Stimulated activated CD8-positive, alpha-beta memory T cell treated with anti-CD3 and anti-CD28 coated beads, Interleukin-4, amount 100 ng/mL, for 4 hours (primary cell): ENCODE measurements at places on chromosomes 12 and 14.

DNA sequence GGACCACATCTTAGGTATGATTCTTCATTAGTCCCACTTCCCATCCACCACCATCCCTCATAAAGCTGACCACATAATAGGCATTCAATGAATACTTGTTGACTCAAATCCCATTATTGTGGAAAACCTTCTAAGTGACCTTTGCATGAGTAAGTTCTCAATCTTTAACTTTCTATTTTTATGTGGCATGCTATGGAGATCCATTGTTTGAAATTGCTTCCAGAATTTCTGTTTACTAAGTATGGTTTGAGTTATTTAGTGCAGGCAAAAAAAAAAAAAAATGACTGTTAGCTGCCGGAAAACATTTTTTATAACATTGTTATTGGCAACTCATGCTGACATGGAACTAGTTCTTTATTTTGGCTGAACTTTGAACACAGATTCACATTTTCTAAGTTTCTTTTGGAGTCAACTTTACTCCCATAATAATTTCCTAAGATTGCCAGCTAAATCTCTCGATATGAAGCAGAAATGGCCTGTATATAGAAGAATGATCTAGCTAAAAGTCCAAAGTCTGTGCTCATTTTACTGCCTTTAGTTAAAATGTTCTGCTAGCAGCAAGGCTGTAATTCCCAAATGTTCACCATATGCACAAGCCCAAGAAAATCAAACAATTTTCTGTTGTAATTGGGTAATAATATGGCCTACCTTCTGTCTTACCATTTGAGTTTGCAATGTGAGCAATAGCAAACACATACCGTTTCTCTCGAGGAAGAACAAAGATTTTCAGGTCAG is 77.9 kb downstream of the PTGER2 start:
- no peak for DNase-seq

- no peak for DNase-seq
Observed at GRCh38 chr12:92063641-92064040, 82.0 kb downstream of the BTG1 start.

DNA sequence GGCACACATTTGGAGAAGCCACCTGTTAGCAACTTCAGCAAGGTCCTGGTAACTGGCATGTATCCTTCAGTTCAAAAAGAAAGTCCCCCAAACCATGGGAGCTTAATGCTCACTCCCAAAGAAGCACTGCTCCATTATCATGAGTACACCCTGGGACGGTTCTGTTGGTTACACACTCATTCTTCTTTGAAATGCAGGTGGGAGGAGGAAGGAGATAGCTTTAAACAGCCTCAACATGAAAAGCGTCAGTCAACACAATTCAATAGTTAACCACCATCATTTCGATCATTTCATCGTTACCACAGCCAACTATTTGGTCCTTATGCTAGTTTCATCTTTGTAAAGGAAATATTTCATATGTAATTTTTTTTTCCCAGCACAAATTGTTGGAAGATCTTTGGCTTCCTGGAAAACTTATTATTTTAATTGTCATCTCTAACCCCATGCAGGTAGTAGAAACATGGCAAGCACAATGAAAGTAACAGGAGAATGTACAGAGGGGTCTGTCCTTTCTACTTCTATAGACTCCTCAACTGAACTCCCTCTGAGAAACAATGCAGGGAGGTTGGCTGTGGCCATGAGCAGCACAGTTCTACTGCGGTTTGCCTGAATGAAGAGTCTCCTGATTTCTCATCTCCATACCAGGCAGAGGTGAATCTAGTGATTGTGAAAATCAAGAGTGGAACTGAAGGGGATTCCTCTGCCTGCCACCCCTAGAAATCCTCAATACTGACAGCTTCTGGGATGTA is 196.4 kb upstream of the FOXN3 start:
- no peak for DNase-seq

DNA sequence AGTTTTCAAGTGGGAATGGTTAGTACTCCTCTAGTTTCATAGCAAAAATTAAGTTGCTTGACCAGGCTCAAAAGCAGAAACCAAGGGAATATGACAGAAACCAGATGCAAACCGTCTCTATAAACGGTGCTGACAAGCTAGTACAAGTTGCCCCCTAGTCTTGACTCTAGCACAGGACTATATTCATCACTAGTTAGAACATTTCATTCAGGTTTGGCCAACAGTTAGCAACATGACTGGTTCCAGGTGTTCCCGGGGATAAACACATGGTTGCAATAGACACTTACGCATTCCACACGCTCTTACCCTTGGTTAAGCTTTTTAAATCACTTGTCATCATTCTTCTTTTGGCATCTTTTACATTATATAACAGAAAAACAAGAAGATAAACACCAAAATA is 103.6 kb downstream of the SCFD1 start:
- no peak for DNase-seq

GRCh38 chr12:5308216-5308615 is 123.7 kb upstream of the NTF3 start:
- DNase-seq, result no peak

GRCh38 chr14:55451950-55452349 is 11.5 kb upstream of the TBPL2 start:
- no peak for DNase-seq

DNA sequence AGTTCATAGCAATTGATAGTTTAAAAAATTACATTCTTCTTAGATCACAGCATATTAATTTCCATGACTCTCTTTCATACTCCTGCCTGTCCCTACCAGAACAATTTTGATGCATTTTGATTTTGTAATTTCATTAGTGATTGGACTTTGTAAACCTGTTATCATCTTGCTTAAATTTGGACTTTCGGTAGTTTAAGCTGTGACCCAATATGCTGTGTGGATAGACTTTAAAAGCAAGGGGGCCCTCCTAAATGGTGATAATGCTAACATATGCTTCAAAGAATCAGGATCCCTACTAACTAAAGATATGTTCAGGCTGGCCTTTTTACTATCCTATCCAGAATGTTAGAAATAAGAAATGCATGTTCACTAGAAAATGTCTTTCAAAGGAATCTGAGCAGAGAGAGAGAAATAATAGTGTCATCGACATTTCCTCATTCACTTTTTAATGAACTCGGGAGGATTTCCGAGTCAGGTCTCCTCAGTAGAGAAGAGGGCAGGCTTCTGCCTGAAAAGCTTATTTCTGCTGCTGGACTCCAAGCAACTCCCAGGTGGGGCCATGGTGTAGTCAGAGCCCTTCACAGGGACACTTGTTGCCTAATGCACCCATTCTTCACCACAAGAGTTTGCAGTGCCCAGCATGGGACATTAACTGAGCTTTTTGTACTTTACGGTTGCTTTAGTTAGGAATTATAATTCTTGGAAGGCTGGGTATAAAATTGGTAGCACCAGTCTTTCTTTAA is 16.7 kb downstream of the SLC38A4 start:
- DNase-seq, result no peak

DNA sequence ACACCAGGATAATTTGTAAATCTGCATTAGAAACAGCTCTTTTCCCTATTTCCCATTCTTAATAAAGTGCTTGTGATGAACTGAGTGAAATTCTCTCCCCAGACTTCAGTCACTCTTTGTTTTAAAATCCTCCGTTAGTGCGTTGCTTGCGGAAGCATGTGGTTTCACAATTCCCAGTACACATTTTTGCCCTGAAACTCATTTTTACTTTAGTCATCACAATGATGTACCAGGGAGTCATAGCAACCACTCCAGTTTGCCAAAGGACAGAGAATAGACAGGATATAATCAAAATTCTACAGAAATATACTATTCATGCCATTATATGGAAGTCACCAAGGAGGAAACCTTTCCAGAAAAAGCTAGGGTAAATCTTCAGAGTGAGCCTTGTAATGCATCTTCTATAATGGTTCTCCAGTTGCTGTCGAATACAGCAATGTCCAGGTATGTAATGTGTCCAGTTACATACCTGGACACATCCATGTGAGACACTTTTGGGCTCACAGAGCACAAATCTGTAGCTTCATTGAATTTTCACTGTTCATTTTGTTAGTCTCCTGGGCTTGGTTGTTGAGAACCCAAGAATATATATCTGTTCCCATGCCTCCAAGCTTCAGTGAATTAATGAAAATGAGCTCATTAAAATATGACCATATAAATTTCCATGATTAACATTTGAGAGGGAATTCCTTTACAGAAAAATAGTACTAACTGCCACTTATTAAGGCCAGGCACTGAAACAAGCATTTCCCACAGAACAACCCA is 57.8 kb downstream of the GPR135 start:
- no peak for DNase-seq

DNA sequence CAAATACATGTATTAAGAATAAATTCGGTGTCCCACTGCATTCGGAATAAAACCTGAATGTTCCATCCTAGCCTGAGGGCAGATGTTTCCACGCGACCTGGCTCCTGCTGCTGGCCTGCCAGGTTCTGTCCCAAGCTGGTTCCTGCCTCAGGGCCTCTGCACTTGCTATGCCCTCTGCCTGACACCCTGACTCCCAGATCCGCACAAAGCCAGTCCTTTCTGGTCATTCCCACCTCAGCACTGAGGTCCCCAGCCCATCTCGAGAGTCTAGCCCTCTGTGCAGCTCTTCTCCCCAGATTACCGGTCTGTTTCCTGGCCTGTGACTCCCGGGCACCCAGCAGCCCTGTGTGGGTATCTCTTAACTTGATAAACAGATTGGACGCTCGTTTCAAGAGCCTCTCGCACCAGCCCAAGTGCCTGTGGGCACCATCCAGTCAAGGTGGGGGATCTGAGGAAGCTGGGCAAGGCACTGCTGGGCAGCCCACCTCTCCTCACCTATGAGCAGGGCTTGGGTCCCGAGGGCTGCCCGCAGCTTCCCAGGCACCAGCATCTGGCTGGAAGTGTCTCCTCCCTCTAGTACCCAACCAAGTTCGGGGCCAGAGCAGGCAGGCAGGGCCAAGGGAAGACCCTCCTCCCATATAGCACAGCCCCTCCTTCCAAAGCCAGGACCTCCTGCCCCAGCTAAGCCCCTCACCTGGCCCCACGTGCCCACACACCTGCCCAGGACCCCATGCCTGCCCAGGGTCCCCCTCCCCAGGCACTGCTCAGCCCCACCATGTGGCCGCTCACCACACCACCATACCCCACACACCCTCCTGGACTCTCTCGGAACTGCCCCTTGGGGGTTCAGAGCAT is 132.2 kb downstream of the NCOR2 start:
- DNase-seq, result no peak

GRCh38 chr12:53456654-53457366 is 4.9 kb downstream of the PCBP2 start:
- no peak for DNase-seq

DNA sequence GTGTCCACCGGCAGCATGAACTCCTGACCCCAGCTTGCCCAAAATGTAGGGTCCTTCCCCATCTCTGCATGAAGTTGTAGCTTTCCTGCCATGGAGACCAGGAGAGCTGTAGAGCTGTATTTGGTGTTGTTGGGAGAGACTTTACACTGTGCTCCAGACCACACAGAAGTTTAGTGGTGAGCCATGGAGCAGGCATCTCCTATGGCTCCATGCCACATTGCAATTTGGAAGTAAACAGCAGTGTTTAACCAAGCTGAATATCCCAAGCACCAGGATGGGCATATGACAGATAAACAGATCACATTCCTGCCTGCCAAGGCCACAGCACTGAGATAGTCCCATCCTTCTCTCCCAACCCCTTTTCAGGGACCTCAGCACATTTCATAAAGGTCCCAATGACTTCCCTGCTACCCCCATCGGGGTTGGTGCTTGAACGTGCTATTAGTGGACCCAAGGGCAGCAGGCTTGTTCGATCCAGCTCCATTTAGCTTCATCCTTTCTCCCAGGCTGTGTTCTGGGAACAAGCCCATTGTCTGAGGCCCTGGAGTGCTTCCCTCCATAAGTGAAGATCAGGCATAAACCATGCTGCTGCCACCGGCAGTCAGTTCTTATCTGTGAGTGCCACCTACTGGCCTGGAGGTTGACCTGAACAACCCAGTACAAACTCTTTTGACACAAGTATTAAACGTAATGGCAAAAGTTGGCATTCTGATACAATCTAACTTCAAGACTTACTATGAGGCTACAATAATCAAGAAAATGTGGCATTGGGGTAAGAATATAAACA is 172.3 kb upstream of the ATXN7L3B start:
- no peak for DNase-seq

DNA sequence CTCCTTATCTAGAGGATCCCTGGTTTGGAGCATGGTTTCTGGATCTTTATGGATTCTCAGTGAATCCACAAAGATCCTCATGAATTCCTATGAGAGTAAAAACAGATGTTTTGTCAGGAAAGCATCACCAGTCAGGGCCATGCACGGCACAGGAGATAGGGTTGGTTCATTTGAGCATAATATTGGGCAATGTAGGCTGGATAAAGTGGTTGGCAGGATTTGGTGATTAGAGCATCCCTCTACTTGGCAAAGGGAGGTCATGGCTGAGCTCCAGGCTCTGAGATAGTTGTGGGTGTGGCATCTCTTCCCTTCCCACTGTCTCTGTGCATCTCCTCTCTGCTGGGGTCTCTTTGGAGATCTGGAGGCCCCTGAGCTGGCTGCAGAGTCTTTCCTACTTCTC is 149.8 kb downstream of the DACT1 start:
- DNase-seq, result no peak

DNA sequence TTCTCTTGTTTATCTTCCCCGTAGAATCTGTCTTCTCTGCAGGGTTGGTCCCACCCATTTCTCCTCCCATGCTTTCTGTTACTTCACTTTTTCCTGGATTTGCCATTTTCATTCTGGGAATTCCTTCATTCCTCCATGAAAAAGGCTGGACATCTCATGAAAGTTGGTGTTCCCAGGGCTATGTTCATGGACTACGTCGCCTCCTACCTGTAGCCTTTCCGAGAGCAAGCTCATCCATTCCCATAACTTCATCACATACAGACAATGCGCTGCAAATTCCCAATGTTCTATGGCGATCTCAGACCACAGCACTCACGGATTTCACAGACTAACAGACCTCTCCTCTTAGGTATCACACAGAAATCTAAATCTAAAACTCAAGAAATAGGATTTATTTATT is 217.1 kb downstream of the EXOC5 start:
- no peak for DNase-seq

DNA sequence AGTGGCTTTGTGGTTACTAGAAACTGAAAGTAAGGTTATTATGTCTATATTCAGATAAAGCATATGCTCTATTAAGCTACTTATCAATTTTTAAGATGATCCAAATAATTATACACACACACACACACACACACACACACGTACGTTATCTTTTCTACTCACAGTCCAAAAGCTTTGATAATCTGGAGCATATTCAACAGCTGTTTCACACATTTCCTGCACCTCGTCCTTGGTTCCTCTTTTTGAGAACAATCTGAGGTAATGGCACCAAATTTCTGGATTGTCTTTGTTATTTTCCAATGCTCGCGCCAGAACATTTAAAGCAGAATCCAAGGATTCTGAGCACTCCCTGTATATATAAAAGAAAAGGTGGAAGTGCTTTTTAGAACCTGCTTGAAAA is 37.5 kb downstream of the ZFC3H1 start:
- no peak for DNase-seq

GRCh38 chr14:71270111-71270510 is 362.9 kb downstream of the PCNX1 start:
- DNase-seq, result no peak

DNA sequence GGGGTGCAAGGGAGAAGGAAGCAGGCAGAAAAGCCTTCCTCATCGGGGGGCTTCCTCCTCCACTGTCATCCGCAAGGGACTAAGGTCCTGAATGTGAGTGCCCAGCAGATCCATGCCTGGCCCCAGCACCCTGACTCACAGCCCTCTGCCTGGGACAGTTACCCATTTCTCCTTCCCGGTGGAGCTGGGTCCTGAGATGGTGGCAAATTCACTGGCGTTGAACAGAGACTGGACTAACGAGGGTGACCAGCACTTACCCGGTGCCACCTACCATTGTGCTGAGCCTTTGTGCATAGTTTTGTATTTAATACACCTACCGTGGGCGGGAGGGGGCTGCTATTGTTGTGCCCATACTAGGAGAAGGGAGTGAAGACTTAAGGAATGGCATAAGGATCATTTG is 30.9 kb upstream of the PLEKHG6 start:
- DNase-seq, result no peak
